Chondrocyte (in vitro differentiated cells): ENCODE measurements at places on chromosomes 1 and 21. TPM values are rescaled to one million over a fixed set of nuclear protein-coding genes. Genes with fewer than 3 reads are reported as not detected.
A peak's percentile ranks its signal among the peaks of the same experiment; 100 is the strongest.

DNA sequence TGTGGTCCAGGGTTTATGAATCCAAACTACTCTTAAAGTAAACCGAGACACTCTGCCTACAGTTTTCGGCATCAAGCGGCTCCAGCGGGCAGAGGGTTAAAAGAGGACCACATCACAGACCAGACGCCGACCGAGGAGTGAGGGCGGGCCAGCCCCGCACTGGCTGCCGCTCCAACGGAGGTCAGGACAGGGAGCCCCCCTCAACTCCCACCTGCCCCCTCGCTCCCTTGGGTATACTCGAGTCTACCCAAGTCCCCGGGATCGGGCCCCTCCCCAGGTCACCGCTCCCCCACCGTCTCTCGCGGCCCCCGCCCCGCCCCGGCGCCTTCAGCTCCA lies 312 bp downstream of the ARNT start:
- H3K4me3 ChIP-seq: peak overlapping the region; percentile 85
- DNase-seq: peak; percentile 94
- H3K4me1 ChIP-seq: peaks cover 30% of the 10 kb centered on the region
- peak overlapping the region; percentile 94 for H3K27ac ChIP-seq
- peaks cover 2% of the 10 kb centered on the region for H3K36me3 ChIP-seq

MYOG gene
- not detected in 3 replicates for total RNA-seq

DNA sequence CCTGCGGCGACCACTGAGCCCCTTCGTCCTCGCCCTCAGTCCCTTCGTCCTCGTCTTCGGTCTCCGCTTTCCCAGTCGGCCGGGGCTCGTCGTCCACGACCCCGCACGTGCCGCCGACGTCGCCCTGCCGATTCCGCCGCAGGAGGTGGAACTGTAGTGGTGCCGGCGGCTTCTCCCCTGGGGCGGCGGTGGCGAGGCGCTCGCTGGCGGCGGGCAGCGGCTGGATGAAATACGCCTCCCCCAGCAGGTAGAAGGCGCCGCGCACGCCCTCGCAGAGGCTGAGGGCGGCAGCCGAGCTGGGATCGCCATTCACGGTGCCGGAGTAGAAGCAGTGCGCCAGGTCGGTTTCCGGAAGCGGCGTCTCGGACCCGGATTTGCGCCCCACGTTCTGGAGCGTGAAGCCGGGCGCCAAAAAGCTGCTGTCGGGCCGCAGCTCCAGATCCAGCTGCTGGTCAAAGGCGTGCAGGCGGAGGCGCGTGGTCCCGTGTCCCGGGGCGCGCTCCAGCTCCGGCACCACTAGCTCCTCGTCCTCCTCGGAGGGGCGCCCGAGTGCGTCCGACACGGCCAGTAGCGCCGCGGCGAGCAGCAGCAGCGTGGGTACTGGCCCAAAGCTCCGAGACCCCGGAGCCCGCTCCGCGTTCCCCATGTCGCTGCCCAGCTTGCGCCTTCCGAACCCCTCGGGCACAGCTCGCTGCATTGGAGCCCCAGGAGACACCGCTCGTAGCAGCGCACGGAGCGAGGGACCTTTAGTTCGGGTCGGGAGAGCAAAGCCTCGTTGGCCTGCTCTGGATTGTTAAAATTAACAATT lies 747 bp downstream of the ADAMTS1 start:
- H3K4me1 ChIP-seq: peaks cover 52% of the 10 kb centered on the region
- no peak for DNase-seq
- H3K4me3 ChIP-seq: peak overlapping the region; percentile 96
- peaks cover 21% of the 10 kb centered on the region for H3K36me3 ChIP-seq

- H3K4me3 ChIP-seq: no peak overlapping the region
- H3K36me3 ChIP-seq: no peaks in the 10 kb centered on the region
- H3K4me1 ChIP-seq: peaks cover 13% of the 10 kb centered on the region
- H3K27ac ChIP-seq: no peak overlapping the region
- H3K27me3 ChIP-seq: no peaks in the 10 kb centered on the region
These were observed 1.2 kb downstream of the FMO5 start for GRCh38 chr1:147223740-147224615.

DNA sequence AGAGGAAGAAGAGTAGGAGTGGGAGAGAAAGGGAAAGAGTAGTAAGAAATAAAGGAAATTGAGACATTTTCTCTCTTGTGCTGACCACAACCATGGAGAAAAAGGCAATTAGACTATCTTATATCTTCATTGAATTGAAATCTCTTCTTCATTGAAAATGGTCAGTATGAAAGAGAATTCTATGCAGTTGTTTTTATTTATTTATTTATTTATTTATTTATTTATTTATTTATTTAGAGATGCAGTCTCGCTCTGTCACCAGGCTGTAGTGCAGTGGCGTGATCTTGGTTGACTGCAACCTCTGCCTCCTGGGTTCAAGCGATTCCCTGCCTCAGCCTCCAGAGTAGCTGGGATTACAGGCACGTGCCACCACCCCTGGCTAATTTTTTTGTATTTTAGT lies 447.1 kb downstream of the PTPRC start:
- no peak overlapping the region for H3K4me3 ChIP-seq
- no peaks in the 10 kb centered on the region for H3K36me3 ChIP-seq
- H3K27ac ChIP-seq: peak overlapping the region; percentile 91
- no peaks in the 10 kb centered on the region for H3K27me3 ChIP-seq

GRCh38 chr21:34630536-34631143 lies 15.7 kb upstream of the RCAN1 start:
- no peaks in the 10 kb centered on the region for H3K4me1 ChIP-seq
- H3K4me3 ChIP-seq: no peak overlapping the region
- H3K36me3 ChIP-seq: no peaks in the 10 kb centered on the region
- peaks cover 37% of the 10 kb centered on the region for H3K27me3 ChIP-seq

NUF2 gene
- 3.3 to 4.3 TPM (median 3.6 TPM) in 3 replicates for total RNA-seq

DNA sequence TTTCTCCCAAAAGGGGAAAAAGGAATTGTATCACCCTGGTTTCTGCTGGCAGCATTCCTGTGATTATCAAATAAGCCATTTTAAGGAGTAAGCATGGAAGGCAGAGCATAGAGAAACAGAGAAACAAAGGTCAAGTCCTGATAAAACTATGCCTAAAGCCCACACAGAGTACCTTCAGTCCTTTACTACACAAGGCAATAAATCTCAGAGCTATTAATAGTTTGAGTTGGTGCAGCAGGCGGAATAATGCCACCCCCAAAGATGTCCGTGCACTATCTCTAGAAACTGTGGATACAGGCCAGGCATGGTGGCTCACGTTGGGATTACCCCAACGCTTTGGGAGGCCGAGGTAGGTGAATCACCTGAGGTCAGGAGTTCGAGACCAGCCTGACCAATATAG lies 58.1 kb upstream of the ZBTB40 start:
- no peaks in the 10 kb centered on the region for H3K36me3 ChIP-seq
- DNase-seq: no peak
- H3K4me3 ChIP-seq: no peak overlapping the region
- H3K4me1 ChIP-seq: peaks cover 9% of the 10 kb centered on the region

MROH7 gene
- 0.15 TPM in 1 of 3 replicates, not detected in the others for total RNA-seq

DNA sequence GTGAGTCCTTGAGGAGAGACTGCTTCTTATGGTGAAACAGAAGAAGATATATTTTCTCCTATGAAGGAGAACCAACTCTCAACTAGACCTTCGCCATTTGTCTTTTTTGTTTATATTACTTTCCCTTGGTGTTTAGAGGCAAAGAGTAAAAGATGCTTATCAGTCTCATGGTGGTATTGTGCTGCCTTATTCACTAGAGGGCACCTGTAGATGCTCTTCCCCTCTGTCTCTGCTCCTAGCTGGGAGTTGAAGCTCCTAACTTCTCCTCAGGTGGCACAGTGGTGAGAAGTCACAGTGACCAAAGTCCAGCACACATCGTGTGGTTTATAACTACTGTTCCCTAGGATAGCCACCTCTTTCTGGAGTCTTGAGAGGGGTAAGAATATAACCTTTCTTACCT lies 1359.6 kb downstream of the PLA2G4A start:
- H3K36me3 ChIP-seq: no peaks in the 10 kb centered on the region
- no peaks in the 10 kb centered on the region for H3K4me1 ChIP-seq
- H3K4me3 ChIP-seq: no peak overlapping the region
- no peaks in the 10 kb centered on the region for H3K27me3 ChIP-seq
- H3K27ac ChIP-seq: no peak overlapping the region
- no peak for DNase-seq

DNA sequence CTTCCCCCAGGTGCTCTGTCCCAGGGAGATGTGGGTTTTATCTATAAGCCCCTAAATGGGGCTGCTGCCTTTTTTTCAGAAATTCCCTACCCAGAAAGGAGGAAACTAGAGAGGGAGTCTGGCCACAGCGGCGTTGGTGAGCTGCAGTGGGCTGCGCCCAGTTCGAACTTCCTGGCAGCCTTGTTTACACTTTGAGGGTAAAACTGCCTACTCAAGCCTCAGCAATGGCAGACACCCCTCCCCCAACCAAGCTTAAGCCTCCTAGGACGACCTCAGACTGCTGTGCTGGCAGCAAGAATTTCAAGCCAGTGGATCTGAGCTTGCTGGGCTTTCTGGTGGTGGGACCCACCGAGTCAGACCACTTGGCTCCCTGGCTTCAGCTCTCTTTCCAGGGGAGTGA lies 46.2 kb upstream of the PAPPA2 start:
- no peaks in the 10 kb centered on the region for H3K27me3 ChIP-seq
- peaks cover 2% of the 10 kb centered on the region for H3K36me3 ChIP-seq
- H3K27ac ChIP-seq: no peak overlapping the region

GRCh38 chr1:44827197-44828002 lies 15.7 kb downstream of the PTCH2 start:
- no peaks in the 10 kb centered on the region for H3K4me1 ChIP-seq
- no peak overlapping the region for H3K4me3 ChIP-seq
- H3K36me3 ChIP-seq: no peaks in the 10 kb centered on the region
- H3K27ac ChIP-seq: no peak overlapping the region
- no peaks in the 10 kb centered on the region for H3K27me3 ChIP-seq

TNNT2 gene
- total RNA-seq: 20.3 to 21.6 TPM (median 21.2 TPM) in 3 replicates

GRCh38 chr1:208782186-208782585 lies 538.0 kb upstream of the PLXNA2 start:
- H3K27me3 ChIP-seq: peaks cover 12% of the 10 kb centered on the region
- no peak overlapping the region for H3K4me3 ChIP-seq
- H3K27ac ChIP-seq: no peak overlapping the region
- DNase-seq: no peak
- no peaks in the 10 kb centered on the region for H3K36me3 ChIP-seq

DNA sequence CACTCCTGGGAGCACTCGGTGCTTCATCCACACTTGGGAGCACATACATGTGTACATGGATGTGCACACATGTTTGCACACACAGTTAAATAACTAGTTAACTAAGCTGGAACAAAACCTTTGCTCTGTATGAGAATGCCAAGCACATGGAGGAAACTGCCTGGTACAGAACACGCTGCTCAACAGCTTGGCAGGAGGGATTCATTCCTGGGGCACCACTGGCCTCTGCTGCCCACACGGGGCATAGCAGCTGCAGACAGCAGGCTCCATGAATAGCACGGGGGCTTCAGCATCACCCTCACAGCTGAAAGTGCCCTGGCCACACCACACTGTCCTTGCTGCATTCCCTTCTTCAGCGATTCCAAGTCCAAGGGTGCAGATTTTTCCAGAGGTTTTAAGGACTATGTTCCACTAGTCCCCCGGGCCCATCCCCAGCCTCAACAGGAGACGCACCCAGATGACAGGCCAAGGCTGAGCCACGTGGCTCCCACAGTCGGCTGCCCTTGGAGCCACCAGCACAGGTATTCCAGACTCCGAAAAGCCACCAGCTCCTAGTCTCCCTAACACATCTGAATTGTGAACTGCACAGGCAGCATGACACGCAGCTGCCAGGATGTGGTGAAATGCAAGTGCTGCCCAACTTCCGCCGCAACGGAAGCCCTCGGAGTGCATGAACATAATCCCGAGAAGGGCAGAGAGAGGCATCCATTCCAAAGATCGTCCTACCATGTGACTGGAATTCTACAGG lies 16.9 kb downstream of the NPHP4 start:
- H3K4me3 ChIP-seq: no peak overlapping the region
- peaks cover 5% of the 10 kb centered on the region for H3K36me3 ChIP-seq
- H3K27me3 ChIP-seq: no peaks in the 10 kb centered on the region
- H3K27ac ChIP-seq: no peak overlapping the region
- peak; percentile 82 for DNase-seq

DNA sequence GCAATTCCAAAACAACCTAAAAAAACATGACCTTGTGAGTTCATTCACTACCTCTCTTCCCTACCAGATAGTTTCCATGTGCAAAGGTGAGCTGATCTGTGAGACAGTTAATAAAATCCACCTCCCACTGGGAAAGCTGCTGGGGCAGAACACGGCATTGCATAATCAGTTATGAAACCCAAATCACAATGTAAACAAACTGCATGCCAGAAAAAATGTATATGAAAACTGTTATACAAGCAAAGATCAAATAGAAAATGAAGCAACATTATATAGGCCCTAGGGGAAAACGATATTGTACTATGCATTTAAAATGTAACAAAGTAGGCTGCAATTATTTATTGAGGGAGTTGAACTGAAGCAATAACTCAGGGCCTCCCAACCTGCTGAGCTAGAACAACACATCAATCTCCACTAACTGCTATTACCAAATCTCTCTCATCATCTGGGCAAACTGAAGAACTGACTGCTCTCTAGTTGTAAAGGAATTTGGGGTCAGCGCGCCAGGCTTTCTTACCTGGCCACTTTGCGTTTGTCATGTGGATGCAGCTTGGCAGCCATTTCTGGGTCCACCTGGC lies 31.0 kb downstream of the TRIT1 start:
- H3K27me3 ChIP-seq: no peaks in the 10 kb centered on the region
- DNase-seq: no peak
- peaks cover 9% of the 10 kb centered on the region for H3K36me3 ChIP-seq
- H3K4me1 ChIP-seq: peaks cover 10% of the 10 kb centered on the region

- H3K36me3 ChIP-seq: no peaks in the 10 kb centered on the region
- peaks cover 9% of the 10 kb centered on the region for H3K4me1 ChIP-seq
- H3K27me3 ChIP-seq: peaks cover 2% of the 10 kb centered on the region
- DNase-seq: no peak
These were observed 8.4 kb upstream of the SLC19A1 start for GRCh38 chr21:45550522-45551210.

- no peak for DNase-seq
- peak overlapping the region; percentile 1 for H3K27ac ChIP-seq
- no peaks in the 10 kb centered on the region for H3K27me3 ChIP-seq
- peaks cover 20% of the 10 kb centered on the region for H3K4me1 ChIP-seq
- H3K36me3 ChIP-seq: peaks cover 3% of the 10 kb centered on the region
These were observed 16.3 kb downstream of the PDZK1 start for GRCh38 chr1:145690587-145691558.

- no peak overlapping the region for H3K4me3 ChIP-seq
- no peaks in the 10 kb centered on the region for H3K27me3 ChIP-seq
- peaks cover 71% of the 10 kb centered on the region for H3K4me1 ChIP-seq
- no peak for DNase-seq
These were observed 82.3 kb downstream of the ITPKB start for GRCh38 chr1:226656601-226657277.

C1orf167 gene
- 0.36 TPM in 1 of 3 replicates, not detected in the others for total RNA-seq

DNA sequence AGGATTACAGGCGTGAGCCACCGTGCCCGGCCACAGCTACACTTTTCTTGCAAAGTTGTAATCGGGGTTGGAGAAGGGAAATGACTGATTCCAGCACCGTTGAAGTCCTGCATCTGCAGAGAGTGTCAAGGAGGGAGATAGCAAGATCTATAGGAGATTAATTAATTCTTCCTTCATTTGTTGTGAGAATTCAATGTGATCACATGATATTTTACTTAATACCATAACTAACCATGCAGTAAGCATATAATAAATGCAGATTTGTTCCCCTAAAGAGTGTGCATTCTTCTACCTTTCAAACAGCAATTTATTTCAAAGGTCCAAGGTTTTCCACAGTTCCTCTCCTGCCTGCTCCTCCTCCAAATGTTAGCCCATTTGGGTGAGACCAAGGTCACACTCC lies 204.5 kb downstream of the GREM2 start:
- DNase-seq: no peak
- H3K4me1 ChIP-seq: peaks cover under 1% of the 10 kb centered on the region
- no peak overlapping the region for H3K27ac ChIP-seq
- no peaks in the 10 kb centered on the region for H3K27me3 ChIP-seq

GRCh38 chr1:225813214-225813964 lies 3.5 kb downstream of the EPHX1 start:
- H3K27me3 ChIP-seq: no peaks in the 10 kb centered on the region
- no peak overlapping the region for H3K4me3 ChIP-seq
- no peaks in the 10 kb centered on the region for H3K36me3 ChIP-seq
- peak overlapping the region; percentile 34 for H3K27ac ChIP-seq
- DNase-seq: no peak
